ENCODE measurements at places on chromosomes 1 and 21.

- DNase-seq, result peak; percentile 89
Observed at GRCh38 chr1:167517535-167518330, 596 bp downstream of the CD247 start.

GRCh38 chr1:84116558-84116957 lies 27.5 kb upstream of the PRKACB start:
- DNase-seq, result no peak

- peak; percentile 52 for DNase-seq
Observed at GRCh38 chr21:25638660-25639550, at the start of gene JAM2. Gene JAM2, plus strand, starts transcription at chr21:25639258. Its CDS starts 564 bp downstream, at chr21:25639822.

- DNase-seq, result no peak
Observed at GRCh38 chr1:154157520-154158306, 2.8 kb upstream of the NUP210L start.

GRCh38 chr1:88873737-88874349 lies 17.5 kb downstream of the GTF2B start:
- no peak for DNase-seq

DNA sequence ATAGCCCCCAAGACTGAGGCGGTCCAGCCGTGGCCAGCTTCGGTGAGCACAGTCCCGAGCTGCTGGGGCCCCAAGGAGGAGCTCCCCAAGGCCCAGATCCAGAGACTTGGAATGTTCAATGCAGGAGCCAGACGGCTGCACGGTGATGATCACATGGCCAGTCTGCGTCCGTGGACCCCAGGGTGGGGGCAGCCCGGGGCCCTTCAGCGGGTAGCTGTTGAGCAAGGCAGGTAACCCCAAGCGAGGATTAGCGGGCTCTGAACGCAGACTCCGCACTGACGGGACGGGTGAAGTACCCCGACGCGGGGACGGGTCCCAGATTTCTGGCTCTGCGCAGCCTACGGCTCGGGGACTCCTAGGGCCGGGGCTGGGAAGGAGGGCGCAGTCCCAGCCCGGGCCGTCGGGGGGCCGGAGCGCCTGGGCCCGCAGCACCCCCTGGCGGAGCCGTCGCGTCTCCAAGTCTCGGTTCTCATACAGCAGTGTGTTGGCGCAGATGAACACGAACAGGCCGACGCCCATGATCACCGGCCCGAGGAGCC lies 2.7 kb downstream of the TMEM200B start:
- DNase-seq, result peak; percentile 15

GRCh38 chr1:186689376-186689775 lies 9.2 kb upstream of the PTGS2 start:
- no peak for DNase-seq

DNA sequence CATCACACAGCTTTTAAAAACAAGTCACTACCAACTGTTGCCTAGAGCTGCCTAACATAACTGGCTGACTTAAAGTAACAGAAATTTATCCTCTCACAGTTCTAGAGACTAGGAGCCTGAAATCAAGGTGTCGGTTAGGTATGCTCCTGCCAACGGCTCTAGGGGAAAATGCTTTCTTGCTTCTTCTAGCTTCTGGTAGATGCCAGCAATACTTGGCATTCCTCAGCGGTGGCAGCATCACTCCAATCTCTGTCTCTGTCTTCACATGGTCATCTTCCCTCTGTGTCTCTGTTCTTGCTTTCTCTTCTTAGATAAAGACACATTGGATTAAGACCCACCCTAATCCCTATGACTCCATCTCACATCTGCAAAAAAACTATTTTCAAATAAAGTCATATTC lies 51.5 kb downstream of the DMRTA2 start:
- DNase-seq, result no peak

DNA sequence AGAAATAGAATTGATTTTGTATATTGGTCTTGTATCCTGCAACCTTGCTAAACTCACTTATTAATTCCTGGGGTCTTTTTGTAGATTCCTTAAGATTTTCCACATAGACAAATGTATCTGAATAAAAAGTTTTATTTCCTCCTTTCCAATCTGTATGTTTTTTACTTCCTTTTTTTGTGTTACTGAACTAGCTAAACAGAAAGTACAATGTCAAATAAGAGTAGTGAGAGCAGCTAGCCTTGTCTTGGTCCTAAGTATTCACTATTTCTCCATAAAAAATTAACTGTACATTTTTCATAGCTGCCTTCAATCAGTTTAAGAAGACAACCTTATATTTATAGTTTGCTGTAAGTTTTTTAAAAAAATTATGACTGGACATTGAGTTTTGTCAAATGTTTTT lies 74.9 kb downstream of the FASLG start:
- DNase-seq, result no peak

DNA sequence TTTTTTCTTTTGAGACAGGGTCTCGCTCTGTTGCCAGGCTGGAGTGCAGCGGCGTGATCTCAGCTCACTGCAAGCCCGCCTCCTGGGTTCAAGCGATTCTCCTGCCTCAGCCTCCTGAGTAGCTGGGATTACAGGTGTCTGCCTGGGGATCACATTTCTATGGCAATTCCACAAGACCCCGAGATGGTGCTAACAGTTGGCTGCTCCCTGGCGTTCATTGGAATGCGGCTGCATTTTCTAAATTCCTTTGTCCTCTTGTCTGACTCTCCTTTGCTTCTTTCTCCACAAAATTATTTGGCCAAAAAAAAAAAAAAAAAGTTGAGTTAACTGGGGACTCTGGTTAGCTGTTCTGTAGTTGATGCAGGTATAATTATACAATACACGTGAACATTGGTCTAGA lies 176.4 kb downstream of the ETS2 start:
- peak; percentile 46 for DNase-seq

GRCh38 chr1:165914136-165914798 lies 86.9 kb downstream of the UCK2 start:
- peak; percentile 72 for DNase-seq

Measured in RPMI7951 (cell line).